ENCODE measurements at places on chromosomes 5 and 9.

DNA sequence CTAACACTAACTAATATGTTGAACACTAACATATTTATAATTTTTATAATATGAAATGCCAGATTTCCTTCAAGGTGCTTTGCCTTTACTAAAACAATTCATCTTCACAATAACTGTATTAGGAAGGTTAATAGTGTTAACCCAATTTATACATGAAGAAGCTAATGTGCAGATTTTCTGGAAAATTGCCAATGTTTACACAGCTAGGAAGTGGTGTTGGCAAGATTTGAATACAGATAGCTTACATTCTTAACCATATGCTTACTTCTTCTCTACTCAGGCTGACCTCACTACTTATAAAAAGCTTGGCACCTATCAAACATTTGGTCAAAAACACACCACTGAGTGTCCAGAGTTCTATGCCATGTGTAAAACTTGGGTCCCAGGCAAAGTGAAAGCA is 445.4 kb upstream of the ITGA1 start:
- no peak for DNase-seq

- no peak for DNase-seq
Observed at GRCh38 chr5:151592855-151593408, 1.8 kb upstream of the FAT2 start.

GRCh38 chr5:149325166-149325735 is 20.0 kb upstream of the GRPEL2 start:
- DNase-seq = no peak

- no peak for DNase-seq
Observed at GRCh38 chr9:27628311-27628710, 55.0 kb upstream of the C9orf72 start.

DNA sequence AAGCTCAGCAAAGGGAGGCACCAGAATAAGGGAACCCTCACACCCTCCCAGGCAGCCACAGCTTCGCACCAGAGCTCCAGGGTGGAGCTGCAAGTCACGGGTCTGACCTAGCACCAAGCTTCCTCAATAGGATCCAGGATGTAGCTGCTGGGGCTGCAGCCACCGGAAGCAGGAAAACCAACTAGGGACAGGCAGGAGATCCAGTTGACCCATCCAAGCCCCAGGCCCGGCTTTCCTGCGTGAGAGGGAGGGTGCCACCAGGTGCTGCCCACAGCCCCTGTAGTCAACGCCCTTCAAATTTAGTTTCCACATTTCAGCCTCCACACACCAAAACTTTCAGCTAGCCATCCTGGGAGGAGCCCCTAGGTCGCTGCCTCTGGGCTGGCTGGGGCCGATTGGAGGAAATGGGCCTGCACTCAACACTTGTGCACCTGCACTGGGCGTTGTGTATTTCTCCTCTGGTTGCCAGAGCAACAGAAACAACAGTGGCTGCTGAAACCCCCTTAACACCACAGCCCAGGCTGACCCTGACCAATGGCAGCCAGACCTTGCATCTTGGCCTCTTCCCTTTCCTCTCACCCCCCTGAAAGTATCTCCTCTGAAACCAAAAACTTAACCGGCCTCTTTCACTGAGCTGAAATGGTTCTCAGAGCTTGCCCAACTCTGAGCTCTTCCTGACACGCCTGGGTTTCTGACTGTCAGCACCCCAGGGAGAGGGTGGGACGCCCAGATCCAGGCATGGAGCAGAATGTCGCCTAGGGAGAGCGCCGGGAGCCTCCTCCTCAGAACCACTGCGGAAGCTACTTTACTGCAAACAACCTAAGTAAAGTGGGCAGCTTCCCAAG is 226.5 kb upstream of the MAP3K1 start:
- no peak for DNase-seq
